ENCODE measurements at places on chromosomes 6 and 20.

DNA sequence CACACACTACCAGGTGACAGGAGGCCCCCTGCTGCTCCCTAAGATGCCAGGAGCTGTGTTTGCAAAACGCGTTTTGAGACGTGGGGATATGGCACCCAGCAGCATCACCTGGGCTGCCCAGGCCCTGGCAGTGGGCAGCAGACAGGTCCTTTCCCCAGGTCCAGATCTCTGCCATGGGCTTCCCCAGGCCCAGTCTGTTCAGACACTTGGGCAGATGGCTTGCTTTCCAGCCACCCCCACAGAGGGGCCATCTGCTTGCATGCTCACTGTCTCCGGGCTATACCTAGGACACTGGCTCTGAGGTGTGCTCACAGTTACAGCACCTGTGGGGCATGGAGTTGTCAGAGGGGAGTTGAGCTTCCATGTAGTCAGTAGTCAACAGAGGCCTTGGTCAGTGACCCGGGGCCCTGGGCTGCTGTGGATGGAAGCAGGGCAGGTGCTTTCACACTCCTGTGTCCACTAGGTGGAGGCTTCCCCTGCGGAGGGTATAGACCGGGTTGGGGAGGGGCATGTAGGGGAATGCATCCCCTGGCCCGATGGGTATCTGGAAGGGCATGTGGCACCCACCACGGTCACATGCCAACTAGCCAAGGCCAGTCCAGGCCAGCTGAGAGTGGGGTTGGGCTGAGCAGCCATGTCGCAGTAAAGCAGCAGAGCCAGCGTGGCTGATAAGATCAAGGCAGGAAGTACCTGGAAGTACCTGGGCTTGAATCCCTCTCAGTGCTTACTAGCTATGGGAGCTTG lies 185.4 kb upstream of the SLC24A3 start:
- DNase-seq, result no peak

GRCh38 chr20:58839474-58839874 lies 11.2 kb downstream of the GNAS-AS1 start:
- DNase-seq, result no peak

GRCh38 chr20:20808016-20808415 lies 95.6 kb upstream of the RALGAPA2 start:
- DNase-seq, result no peak

DNA sequence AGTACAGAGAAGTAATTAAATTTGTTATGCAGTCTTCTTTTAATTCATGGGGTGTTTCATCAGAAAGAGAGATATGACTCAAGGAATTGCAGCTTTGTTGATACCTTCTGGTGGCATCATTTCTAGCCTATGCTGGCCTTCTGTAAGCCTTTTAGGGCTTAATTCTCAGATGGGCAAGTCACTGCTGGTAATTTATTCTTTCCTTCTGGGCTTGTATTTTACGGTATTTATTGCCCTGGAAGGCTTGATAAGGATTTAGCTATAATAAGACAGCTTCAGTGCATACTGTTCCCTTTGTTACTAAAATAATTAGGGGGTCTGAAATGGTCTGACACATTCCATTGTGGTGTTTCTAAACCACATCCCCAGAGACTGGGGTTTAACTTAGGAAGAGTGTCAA lies 57.9 kb upstream of the EMILIN3 start:
- no peak for DNase-seq

DNA sequence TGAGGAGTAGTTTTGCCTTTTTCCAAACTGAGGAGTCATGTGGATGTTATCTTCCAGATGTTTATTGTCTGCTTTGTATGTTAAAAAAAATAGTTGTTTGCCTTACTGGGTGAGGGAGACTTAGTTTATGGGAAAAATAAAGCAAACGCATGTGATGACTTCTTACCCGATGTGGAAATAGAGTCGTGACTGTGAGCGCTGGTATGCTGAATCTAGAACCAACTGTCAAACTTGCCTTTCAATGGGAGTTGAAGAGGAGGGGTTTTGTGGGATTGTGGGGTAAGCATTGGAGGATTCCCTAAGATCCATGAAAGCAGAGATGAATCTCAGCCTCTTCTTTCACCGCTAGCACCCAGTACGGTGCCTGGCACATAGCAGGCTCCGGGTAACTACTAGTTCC lies 5.3 kb downstream of the DCBLD1 start:
- DNase-seq, result no peak

- no peak for DNase-seq
Measured at GRCh38 chr6:34912715-34913464, 23.8 kb downstream of the ANKS1A start.

Measured in anterior cingulate cortex (tissue), 58 donors.